ENCODE measurements at places on chromosomes 1 and 21.

- DNase-seq, result no peak
Measured at GRCh38 chr21:15669247-15669646, 60.5 kb upstream of the USP25 start.

DNA sequence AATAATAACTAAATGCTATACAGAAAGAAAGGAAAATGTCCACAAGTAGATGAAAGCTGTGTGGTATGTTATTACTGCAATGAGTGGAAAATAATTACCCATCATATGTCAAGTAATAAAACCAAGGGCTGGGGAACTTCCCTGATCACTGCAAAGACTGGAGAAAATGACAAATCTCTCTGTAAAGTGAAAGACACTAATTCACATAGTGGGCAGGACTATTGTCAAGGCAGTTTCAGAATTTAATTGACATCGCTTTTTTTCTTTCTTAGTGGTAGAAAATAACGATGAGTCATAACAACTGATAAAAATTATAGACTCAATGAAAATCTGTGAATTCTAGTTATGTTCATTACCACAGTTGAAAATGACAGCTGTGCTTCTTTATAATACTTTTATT, 153.7 kb upstream of the ST6GALNAC5 start:
- no peak for DNase-seq

DNA sequence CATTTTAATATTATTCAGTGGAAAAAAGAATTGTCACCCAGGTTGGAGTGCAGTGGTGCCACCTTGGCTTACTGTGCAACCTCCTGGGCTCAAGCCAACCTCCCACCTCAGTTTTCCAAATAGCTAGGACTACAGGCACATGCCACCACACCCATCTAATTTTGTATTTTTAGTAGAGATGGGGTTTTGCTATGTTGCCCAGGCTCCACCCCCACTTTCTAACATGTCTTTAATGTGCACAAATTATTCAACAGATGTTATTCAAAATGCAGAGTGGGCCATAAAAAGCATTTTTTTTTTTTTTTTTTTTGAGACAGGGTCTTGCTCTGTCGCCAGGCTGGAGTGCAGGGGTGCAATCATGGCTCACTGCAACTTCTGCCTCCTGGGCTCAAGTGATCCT, 17.3 kb downstream of the DDX59 start:
- DNase-seq, result no peak

GRCh38 chr1:18547460-18547859, 66.7 kb downstream of the KLHDC7A start:
- no peak for DNase-seq

- DNase-seq, result no peak
Measured at GRCh38 chr21:26967062-26967913, at the start of gene ADAMTS5. Gene ADAMTS5 (minus strand): TSS chr21:26967088. CDS start chr21:26966391, 697 bp downstream.
